ENCODE measurements at places on chromosomes 6 and 20.
A peak's percentile ranks its signal among the peaks of the same experiment; 100 is the strongest.

- DNase-seq = no peak
These were observed 325.6 kb downstream of the BTBD3 start for GRCh38 chr20:12243327-12243726.

- no peak for DNase-seq
These were observed 91.7 kb downstream of the TBXT start for GRCh38 chr6:166075925-166076324.

DNA sequence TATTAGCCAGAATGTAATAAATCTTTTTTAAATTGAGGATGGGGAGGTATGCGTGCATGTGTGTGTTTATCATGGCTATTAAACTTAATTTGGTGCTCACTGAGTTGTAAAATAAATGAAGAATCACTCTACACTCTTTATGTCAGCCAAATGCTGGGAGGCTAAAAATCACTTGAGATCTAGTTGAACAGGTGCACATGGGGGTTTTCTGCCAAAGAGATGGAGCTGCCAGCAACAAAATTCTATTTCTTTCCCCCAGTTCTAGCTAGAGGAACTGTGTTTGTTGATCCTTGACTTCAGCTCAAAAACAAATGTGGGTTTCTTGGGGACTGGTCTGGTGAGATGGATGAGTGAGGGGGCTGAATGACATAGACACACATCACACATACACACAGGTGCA lies 183.3 kb upstream of the BTBD3 start:
- no peak for DNase-seq

DNA sequence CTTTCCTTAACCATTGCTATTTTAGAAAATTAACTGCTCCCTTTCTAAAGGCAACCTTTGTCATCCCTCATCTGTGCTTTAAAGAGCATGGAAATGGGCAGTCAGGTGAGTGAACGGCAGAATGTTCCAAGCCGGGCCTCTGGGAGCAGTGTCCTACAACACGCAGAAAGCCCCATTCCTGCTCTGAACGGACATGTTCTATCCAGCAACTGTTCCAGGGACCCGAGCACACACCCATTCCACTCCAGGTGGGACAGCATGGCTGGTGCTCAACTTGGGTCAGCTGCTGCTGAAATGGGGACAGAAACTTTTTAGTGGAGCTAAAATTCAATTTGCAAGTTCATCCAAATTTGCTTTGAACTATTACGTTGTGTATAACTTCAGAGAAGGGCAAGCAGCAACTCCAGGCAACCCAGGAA lies 26.7 kb downstream of the DIDO1 start:
- DNase-seq = no peak

- no peak for DNase-seq
These were observed 45.1 kb downstream of the PTK7 start for GRCh38 chr6:43120944-43121913.

DNA sequence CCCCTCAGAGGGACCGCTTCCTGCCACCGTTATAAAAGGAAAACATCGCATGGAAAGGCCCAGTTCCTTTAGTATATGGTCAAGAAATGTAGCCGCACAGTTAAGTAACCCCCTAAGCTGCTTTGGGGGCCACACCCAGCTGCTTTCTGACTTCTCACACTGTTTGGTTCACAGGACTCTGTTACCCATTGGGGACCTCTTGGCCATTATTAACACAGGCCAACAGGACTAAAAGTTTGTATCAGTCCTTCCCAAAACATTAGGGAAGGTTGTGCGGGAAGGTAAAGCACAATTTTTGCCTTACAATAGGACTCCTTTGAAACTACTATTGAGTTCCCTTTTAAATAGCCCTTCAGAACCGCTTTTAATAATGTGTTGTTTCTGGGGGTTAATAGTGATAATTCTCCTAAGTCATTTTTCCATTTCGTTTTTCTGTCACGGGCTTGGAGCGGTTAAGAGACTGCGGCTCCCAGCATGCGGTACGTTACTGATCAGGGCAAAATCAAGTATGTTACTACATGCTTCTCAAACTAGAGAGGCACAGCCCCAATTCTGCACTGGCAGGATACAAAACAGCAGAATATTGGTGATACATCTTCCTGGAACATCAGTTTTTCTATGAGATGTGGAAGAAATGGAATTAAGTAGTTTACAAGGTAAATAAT lies 668 bp upstream of the RPP40 start:
- no peak for DNase-seq

- DNase-seq = peak; percentile 22
These were observed 98.8 kb downstream of the ASXL1 start for GRCh38 chr20:32456869-32457478.

DNA sequence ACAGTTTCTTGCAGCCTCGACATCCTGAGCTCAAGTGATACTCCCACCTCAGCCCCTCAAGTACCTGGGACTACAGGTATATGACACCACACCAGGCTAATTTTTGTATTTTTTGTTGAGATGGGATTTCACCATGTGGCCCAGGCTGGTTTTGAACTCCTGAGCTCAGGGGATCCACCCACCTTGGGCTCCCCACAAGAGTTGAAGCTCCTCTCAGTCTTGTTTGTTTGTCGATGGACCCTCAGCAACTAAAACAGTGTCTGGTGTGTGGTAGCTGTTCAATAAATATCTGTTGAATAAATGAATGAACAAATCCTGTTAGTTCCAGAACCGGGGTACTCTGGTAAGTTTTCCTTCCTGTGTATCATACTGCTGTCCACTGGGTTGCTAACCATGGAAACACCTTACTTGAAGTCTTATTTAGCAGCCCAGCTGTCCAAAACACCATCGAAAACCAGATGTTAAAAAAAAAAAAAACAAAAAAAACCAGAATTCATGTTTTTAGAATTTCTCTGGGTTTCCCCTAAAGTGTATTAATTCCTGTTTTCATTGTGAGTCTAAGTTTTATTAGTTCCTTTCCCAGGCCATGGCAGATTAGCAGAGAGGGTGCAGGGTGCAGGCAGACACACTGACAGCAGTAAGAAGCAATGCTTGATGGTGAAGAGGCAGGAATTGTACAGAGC lies 7.8 kb upstream of the EZR start:
- no peak for DNase-seq

- DNase-seq = no peak
These were observed 122.2 kb downstream of the RFPL4B start for GRCh38 chr6:112469306-112469705.

DNA sequence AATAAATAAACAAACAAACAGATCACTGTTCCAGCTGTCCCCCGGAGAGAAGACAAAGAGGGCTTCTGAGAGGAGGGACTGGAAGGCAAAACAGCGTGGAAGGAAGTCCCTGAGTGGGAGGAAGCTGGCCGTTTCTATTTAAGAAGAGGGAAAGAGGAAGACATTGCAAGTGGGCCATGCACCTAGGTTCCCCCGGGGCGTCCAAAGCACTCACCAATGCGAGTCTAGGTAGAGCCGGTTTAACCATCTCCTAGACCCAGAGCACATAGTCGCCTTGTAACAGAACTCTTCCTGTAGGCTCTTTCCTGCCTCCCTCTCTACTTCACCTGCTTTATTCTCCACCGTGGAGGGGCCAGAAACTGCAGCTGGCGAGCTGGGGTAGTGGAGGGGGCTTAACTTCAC lies 158.4 kb downstream of the ZDHHC14 start:
- no peak for DNase-seq

DNA sequence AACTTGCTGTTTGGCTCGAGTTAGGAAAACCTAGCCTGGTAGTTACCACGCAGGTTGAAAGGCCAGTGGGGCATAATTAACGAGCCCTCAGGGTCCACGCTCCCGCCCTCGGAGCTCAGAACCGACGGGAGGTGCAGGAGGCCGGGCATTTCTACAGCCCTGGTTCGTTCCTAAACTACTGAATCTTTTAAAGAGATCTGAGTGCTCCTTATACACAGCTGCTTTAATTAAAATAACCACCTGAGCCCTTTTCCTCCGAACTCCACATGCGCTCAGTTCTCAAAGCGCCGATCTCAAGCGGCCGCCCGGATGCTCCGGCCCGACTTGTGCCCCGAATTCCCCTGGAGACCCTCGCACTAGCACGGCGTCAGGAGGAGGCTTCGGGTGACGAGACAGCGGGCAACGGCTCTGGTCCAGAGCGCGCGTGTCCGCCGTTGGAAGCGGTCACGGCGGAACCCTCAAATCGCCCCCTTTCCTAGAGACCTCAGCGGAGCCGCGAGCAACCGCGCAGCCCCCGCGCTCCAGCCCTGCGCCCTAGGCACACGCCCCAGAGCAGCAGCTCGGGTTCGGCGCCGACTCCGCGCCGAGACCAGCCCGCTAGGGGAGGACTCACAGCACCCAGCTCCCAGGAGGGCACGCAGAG lies 397 bp downstream of the WDR27 start:
- DNase-seq = no peak

DNA sequence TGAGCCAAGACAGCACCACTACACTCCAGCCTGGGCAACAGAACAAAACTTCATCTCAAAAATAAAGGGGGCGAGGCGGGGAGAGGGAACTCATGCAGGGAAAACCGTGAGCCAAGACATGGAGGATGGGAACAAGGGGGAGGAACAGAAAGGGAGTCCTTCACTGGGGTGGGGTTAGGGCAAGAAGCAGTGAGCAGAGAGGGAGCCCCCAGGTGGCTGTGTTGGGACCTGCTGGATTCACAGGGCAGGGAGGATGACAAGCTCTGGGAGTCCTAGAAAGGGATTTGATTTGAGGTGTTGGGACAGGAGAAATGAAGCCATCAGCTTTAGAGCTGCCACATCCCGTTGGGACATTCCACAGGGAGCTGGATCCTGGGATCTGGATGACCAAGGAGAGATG lies 90.6 kb upstream of the TOP1 start:
- no peak for DNase-seq

GRCh38 chr20:46568570-46569129 lies 18.2 kb upstream of the OCSTAMP start:
- no peak for DNase-seq

- no peak for DNase-seq
These were observed 65.4 kb downstream of the HIVEP2 start for GRCh38 chr6:142879527-142879926.

DNA sequence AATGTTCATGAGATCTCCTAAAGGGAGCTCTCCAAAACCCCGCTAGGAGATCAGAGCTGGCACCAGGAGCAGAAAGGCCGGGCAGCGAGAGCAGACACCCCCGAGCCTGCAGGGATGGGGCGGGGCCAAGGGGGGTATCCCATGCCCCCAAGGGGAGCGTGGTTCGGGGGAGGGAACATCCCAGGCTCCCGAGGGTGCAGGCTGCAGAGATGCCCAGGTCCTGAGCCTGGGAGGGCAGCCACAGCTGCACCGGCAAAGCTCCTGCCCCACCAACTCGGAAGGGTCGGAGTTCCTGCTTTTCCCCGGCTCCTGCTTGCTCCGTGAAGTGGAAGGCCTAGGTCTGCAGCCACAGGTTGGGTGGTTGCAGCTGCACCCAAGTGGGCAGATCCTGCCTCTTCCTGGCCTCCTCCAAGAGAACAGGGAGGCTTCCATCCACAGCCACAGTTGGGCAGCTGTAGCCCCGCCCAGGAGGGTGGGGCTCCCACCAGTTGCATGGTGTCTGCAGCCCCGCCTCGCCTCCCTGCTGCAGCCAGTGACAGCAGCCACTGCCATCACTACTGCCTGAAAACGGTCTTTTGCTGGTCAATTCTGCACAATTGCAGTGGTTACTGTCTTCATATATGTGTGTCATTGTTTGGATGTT lies 13.4 kb upstream of the GMNN start:
- DNase-seq = no peak

DNA sequence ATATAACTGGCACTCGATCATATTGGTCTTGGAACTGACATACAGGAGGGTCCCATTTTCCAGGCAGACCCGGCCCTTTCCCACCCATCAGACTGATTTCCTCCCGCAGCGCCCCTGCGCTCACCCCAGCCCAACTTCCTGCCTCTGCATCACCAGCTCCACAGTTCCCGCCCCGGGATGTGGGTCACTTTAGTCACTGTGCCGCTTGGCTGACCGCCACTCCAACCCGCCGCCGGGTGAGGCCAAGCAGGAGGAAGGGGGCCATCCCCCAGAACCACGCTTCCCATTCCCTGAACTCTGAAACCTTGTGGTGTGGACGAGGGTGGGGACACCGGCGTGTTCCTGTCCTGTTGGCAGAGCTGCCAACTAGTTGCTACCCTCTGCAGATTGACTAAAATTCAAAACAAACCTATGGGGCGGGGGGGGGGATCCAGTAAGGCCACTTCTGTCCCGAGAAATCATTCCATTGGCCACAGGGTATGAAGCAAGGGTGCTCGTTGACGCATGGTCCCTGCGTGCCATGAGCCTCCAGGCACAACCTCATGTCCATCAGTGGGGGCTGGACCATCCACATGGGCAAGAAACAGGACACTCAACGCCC lies 12.3 kb downstream of the TGM2 start:
- DNase-seq = no peak

- DNase-seq = no peak
These were observed 33.5 kb downstream of the PNLDC1 start for GRCh38 chr6:159833556-159833955.

DNA sequence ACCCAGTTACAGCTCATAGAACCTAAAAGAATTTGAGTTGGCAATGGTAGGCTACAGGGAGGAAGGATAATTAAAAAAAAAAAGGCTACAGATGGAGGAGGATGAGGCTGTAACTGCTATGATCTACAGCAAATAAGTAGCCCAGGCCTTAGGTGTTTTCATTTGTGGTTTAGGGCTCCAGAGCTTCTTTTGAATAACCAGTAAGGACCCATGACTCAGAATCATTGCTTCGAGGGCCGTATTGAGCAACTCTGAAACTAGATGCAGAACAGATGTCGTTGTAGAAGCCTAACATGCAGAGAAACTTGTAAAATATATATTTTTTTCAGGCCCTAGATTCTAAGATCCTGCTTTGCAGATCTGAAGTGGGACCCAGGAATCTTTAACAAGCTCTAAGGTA lies 19.0 kb upstream of the ASIP start:
- DNase-seq = no peak

GRCh38 chr6:168106633-168107005 lies 27.6 kb upstream of the FRMD1 start:
- no peak for DNase-seq

GRCh38 chr6:44463728-44464450 lies 76.4 kb downstream of the CDC5L start:
- DNase-seq = no peak

GRCh38 chr6:12476484-12476883 lies 186.3 kb downstream of the EDN1 start:
- DNase-seq = no peak

DNA sequence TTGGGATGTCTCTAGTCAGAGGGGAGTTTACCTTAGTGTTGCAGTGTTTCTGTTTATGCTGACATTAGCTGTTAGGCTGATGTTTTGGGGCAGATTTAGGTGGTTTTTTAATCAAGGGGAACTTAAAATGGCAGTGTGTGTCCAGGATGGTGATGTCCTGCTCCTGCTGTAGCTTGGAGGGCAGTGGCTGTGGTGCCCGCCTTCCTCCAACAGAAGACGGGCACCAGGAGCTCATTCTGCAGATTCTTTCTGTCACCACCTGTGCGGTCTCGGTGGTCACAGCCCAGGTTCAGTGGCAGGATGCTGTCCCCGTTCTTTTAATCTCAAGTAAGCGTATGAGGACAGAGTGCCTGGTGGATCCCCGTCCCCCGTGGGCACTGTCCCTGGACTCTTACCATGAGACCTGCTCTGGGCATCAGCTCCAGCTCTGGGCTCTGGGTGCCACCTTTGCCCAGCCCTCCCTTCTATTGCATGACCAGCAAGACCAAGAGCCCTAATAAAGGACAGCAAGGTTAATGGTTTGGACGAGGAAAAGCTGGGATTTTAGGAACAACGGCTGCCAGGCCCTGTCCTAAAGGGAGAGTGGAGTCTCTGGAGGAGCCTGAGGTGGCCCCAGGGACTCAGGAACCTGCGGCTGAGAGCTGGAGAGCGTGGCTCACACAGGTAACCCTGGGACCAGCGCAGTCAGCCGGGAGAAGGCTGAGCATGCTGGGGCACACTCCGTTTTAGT lies 217.3 kb downstream of the ERMARD start:
- no peak for DNase-seq

GRCh38 chr6:163719028-163719742 lies 304.7 kb downstream of the QKI start:
- no peak for DNase-seq
